CD4-positive, alpha-beta memory T cell (primary cell): ENCODE measurements at places on chromosomes 5 and 9.

- DNase-seq: no peak
Observed at GRCh38 chr5:117118499-117118898, 543.9 kb upstream of the SEMA6A start.

- DNase-seq: no peak
Observed at GRCh38 chr5:145072889-145073288, 762.3 kb downstream of the PRELID2 start.

GRCh38 chr5:81601919-81602318 is 149.0 kb downstream of the SSBP2 start:
- no peak for DNase-seq

GRCh38 chr5:32559921-32560320 is 25.4 kb upstream of the SUB1 start:
- DNase-seq: no peak

- no peak for DNase-seq
Observed at GRCh38 chr5:138949988-138950387, 74.9 kb upstream of the LRRTM2 start.

DNA sequence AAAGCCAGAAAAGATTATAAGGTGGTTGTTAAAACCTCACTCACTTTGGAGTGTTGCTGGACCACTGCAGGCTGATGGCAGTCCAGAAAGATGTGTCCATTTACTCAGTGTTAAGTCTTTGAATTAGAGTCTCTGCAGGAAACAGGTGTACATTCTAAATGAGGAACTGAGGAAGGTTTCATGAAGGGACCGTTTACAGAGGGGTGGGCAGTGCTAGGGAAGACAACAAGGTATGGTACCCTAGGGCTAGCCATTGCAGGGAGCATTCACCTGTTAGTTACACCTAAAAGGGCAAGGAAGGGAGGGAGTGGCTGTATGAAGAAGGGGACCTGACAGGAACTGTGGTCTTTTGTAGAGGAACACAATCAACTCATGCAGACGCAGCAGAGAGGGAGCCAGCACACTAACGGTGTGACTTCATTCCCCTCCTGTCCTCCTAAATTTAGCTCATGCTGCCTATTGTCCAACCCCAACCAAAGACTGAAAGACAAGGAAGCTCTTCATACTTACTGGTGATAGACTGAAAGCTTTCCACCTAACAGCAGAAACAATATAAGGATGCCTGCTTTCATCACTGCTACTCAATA is 32.2 kb upstream of the PAX5 start:
- DNase-seq: no peak

DNA sequence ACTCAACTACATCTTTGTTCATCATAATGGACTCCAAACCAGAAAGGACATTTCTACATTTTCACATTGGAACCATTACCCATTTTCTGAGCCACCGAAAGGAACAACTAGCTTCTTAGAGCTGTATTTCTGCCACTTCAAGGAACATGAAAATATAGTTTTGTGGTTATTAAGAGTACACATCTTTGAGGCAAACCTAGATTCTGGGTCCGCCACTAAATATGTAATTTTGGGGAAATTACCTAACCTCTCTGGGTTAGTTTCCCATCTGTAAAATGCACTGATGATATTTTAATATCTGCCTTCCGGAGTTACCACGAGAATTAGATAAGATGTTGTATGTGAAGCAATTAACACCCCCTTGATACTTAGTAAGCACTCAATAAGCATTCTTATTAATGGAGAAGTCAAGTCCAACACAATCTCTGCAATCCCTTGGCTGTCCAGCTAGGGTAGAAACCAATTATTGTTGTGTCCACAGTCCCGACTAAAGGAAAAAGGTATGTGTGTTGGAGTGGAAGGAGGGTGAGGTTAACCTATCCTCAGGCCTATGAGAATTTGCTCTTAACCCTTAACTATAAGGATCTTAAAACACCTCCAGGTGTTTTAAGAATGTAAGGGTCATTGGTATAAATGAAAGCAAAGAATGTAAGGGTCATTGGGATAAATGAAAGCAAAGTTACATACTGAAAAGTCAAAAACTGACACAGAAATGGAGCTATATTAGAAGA is 94.0 kb upstream of the PTGER4 start:
- no peak for DNase-seq
